ENCODE measurements at places on chromosomes 5 and 9.

DNA sequence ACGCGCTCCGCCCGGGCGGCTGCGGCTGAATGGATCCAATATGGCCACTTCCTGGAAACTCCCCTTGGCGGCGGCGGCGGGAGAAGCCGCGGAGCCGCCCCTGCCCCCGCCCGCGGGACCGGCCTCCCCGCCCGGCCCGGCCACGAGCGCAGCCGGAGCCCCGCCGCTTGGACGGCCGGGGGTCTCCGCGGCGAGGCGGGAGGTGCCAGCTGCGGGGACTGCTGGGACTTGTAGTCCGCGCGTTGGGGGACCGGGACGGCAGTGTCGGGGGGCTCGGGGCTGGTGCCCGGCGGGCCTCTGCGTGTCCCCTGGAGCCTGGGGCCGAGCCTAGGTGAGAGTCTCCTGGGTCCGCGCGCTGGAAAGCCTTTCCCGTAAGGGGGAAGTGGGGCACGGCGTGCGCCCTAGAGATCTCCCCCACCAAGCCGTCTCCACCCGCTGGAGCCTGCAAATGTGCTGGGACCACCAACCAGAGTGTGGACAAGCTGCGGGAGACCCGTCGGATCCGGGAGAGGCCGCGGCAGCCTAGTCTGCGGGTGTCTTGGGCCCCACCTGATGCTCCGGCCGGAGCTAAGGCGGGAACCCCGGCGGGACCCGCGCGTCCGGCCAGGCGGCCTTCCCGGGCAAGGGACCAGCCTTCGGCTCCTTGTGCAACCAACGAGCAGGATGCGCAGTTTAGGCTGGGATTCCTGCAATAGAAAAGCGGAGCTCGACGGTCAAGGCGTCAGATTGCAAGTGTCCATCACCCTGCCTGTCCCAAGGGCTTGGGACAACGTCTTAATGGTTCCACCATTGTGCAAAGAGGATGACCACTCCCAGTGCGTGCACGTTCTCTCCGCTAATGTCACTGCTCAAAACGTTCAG, at the start of gene SEPTIN8:
Gene SEPTIN8, minus strand, starts transcription at position 31 of the 861 bp plus-strand sequence. CDS start 102 bp downstream, outside the sequence.
- DNase-seq, result peak; percentile 68

- no peak for DNase-seq
Observed at GRCh38 chr5:6644794-6645241, 11.6 kb downstream of the SRD5A1 start.

- no peak for DNase-seq
Observed at GRCh38 chr5:38410304-38410990, 146.0 kb downstream of the LIFR start.

GRCh38 chr5:152688561-152689249, 283.6 kb upstream of the NMUR2 start:
- no peak for DNase-seq

GRCh38 chr9:125835655-125836054, 88.5 kb downstream of the PBX3 start:
- no peak for DNase-seq

- no peak for DNase-seq
Observed at GRCh38 chr5:169695025-169695625, 58.0 kb downstream of the DOCK2 start.

DNA sequence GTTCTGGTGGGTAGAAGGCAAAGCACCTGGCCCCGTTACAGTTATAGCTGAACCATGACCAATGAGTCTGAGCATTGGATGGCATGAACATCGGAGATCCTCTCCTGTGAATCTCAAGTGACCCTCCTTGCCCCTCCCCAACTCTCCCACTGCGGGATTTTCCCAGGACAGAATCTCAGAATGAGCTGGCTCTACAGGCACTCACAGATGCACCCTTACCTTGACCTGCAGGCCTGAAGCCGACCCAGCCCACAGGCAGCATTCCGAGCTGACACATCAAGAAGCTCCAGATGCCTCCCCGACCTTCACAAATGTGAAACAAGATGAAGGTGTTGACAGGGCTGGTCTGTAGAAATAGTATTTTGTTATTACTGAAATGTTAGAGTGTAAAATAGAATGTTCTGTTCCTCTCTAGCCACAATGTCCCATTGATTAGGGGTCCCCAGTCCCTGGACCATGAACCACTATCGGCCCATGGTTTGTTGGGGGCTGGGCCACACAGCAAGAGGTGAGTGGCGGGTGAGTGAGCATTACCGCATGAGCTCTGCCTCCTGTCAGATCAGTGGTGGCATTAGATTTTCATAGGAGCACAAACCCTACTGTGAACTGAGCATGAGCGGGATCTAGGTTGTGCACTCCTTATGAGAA, 263.4 kb downstream of the AUH start:
- no peak for DNase-seq

- peak; percentile 97 for DNase-seq
Observed at GRCh38 chr9:68747043-68747533, 42.0 kb downstream of the PIP5K1B start.

DNA sequence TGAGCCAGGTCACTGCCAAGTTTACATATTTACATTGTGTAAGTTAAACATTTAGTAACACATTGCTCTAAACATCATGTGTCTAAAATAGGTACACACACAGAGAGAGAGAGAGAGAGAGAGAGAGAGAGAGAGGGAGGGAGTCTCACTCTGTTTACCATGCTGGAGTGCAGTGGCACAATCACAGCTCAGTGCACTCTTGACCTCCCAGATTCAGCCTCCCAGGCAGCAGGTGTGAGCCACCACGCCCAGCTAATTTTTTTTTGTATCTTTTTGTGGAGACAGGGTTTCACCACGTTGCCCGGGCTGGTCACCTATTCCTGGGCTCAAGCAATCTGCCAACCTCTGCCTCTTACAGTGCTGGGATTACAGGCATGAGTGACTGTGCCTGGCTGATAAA, 1045.3 kb downstream of the TLE1 start:
- DNase-seq, result no peak

GRCh38 chr5:166428264-166428803, 1863.1 kb upstream of the WWC1 start:
- no peak for DNase-seq

GRCh38 chr5:176619203-176619568, 9.2 kb upstream of the GPRIN1 start:
- DNase-seq, result peak; percentile 95

DNA sequence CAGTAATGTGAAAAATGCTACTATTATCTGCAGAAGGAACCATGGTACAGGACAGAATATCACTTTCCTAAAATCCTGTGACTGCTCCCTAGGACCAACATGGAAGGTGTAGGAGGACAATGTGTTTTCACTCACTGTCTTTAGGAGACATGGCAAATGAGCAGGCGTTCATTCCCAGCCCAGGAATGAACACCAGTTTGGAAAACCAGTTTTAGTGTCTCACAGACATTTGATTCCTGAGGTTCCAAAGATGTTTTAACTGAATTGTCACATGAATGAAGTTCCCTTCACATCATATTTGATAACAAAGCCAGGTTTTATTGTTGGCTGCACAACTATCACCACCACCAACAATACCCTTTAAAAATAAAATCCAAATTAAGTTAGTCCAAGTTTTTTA, 178.2 kb downstream of the ENC1 start:
- DNase-seq, result no peak

DNA sequence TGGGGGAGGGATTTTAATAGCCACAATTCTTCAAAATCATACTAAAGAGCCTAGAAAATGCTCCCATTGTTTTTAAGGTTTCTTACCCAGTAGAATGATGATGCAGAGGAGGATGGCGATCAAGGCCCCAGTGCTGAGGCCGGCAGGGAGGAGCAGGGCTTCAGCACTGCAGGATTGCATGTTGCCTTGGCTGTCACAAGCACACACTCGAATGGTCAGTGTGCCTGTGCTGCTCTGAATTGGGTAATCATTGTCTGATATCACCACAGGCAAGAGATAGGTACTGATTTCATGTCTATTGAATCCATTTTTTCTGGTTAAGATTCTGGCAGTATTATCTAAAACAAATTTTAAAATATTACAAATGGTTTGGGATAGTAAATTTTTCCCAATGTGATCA, 153.3 kb downstream of the CDH10 start:
- no peak for DNase-seq

Data from hematopoietic multipotent progenitor cell treated with erythropoietin and hydrocortisone succinate and interleukin-3 and kit ligand, for 6 days (in vitro differentiated cells).